ENCODE measurements at places on chromosomes 2 and 18.

DNA sequence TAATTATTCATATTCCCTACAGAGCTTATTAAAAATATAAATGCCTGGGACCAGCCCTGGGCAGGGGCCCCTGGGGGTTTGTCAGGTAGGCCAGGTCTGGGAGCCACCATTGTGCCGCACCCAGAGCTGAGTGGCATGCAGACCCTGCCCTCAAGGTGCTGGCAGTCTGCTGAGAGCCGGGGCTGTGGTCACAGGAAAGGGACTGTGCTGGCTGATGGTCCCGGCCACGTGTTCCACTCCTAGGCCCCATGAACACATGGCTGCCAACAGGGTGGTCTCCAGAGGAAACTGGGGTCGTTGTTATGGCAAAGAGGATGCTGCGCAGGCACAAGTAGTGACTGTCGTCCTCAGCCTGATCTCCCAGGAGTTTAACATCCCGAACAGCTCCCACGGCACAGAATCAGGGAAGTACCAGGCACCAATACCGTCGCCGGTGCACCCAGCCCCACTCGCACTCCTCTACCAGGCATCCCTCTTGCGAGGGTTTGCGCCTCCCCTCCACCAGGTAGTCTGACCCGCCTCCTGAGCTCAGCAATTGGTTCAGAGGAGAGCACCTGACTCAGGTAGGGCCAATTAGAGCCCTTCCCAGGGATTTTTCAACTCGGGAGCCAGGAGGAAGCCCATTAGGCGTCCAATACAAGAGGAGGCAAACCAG is 39.2 kb upstream of the BIN1 start:
- H3K36me3 ChIP-seq = no peaks in the 10 kb centered on the region
- H3K27me3 ChIP-seq = peaks cover 4% of the 10 kb centered on the region
- no peak overlapping the region for H3K27ac ChIP-seq
- H3K4me1 ChIP-seq = no peaks in the 10 kb centered on the region
- no peak overlapping the region for H3K4me3 ChIP-seq
- DNase-seq = no peak

GRCh38 chr2:185984670-185985069 is 246.1 kb downstream of the FSIP2 start:
- H3K27ac ChIP-seq = no peak overlapping the region
- DNase-seq = no peak
- no peaks in the 10 kb centered on the region for H3K36me3 ChIP-seq
- H3K4me1 ChIP-seq = no peaks in the 10 kb centered on the region
- no peak overlapping the region for H3K4me3 ChIP-seq
- no peaks in the 10 kb centered on the region for H3K27me3 ChIP-seq

DNA sequence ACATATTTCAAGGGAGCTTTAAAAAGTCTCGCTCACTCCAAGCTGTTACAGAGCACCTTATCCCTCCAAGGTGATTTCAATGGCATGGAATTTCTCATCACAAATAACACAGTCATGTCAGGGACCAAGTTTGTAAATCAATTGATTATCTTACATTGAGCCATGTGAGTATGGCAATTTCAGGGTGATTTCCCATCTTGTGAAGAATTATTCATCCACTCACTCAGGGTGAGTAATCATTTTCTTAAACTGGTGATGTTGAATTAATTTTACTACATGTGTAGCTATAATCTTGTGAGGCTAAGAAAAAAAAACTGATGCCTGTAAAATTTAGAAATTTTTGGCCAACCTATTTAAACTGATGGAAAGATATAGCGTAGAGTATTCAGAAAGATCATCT is 3.3 kb upstream of the ABCA12 start:
- no peak overlapping the region for H3K4me3 ChIP-seq
- H3K36me3 ChIP-seq = no peaks in the 10 kb centered on the region
- no peak overlapping the region for H3K27ac ChIP-seq
- H3K27me3 ChIP-seq = no peaks in the 10 kb centered on the region
- H3K4me1 ChIP-seq = no peaks in the 10 kb centered on the region
- DNase-seq = no peak

DNA sequence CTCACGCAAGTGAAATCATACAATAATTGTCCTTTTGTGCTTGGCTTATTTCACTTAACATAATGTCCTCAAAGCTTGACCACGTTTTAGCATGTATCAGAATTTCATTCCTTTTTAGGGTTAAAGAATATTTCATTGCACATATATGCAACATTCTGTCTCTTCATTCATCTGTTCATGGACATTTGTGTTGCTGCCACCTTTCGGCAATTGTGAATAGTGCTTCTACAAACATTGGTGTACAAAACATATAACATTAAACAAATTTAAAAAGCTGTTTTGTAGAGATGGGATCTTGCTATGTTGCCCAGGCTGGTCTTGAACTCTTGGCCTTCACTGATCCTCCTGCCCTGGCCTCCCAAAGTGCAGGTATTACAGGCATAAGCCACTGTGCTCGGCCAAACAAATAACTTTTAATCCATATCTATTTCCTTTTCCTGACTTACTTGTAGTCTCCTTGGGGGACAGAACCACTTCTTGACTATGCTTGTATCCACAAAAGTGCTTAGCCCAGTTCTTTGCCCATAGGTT is 209.3 kb downstream of the SLC4A3 start:
- no peaks in the 10 kb centered on the region for H3K4me1 ChIP-seq
- H3K36me3 ChIP-seq = no peaks in the 10 kb centered on the region
- DNase-seq = peak; percentile 30
- no peak overlapping the region for H3K4me3 ChIP-seq
- H3K27ac ChIP-seq = no peak overlapping the region
- H3K27me3 ChIP-seq = 0 out of 2 replicates have a peak, but pooled peaks cover 5% of the 10 kb centered on the region

DNA sequence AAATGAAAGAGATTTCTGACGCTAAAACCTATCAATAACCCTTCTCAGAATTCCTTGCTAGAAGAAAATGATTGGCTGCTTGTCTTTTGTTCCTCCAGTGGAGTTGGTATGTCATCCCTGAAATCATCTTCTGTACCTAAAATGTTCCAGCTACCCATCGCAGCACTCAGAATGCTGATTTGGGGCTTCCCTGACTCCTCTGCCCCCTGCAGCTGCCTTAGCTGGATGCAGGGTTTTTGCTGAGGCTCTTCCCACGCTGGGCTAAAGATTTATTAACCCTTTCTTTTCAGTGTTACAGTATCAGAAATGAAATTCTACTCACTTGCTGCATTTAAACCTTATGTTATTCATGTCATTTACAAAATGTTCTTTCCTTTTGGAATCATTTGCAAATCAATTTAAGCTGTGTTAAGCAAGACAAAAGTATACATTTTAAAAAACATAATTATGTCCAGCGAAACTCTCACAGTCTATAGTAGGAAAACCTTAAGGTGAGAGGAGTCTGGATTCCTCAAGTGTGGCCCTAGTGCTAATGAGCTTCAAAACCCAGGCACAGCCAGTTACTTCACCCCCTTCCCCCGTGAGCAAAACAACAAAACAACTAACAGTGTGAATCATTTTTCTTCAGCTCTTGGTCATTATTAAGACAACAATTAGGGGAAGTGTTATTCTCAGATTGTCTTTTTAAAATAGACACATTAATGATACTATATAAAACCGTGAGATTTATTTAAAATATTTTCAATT is 32.8 kb downstream of the PKP4 start:
- DNase-seq = no peak
- no peak overlapping the region for H3K4me3 ChIP-seq
- H3K36me3 ChIP-seq = no peaks in the 10 kb centered on the region

DNA sequence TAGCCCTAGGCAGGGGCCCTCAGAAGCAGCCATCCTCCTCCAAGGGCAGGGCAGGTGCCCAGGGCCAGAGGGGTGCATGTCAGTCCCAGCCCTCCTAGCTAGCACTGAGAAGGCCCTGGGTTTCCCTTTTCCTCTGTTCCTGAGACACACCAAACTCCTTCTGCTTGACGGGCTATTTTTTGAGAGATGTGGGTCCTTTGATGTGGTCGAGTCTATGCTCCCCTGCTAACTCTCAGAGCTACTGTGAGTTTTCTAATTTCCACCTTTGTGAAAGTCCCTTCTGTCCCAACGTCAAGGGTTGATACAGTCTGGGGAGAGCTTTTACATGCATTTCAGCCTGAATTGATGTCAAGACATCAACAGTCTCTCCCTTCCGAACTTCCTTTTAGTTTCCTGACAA is 51.4 kb downstream of the TRPM8 start:
- no peaks in the 10 kb centered on the region for H3K36me3 ChIP-seq
- H3K4me3 ChIP-seq = no peak overlapping the region
- no peak for DNase-seq

- peaks cover 24% of the 10 kb centered on the region for H3K27me3 ChIP-seq
- no peaks in the 10 kb centered on the region for H3K4me1 ChIP-seq
- no peaks in the 10 kb centered on the region for H3K36me3 ChIP-seq
- no peak overlapping the region for H3K27ac ChIP-seq
- DNase-seq = no peak
- H3K4me3 ChIP-seq = no peak overlapping the region
These were observed 201.9 kb upstream of the APCDD1 start for GRCh38 chr18:10252494-10252893.

DNA sequence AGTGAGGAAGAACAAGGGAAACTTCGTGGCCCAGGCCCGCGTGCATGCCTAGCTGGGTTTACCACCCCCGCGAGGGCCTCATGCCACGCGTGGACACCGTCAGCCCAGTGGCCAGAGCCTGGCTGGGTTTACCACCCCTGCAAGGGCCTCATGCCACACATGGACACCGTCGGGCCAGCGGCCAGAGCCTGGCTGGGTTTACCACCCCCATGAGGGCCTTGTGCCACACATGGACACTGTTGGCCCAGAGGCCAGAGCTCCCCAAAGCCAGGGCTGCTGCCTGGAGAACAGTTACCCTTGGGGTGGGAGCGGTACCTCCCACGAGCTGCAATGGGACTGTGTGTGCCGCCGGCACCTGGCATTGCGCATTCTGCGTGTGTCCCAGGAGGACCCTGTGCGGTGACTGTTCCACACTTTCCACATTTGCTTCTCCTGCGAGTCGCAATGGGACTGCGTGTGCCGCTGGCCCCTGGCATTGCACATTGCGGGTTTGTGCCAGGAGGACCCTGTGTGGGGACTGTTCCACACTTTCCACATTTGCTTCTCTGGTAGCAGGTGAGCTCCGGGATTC is 105.6 kb upstream of the CTDP1 start:
- H3K4me3 ChIP-seq = no peak overlapping the region
- DNase-seq = no peak
- peaks cover 66% of the 10 kb centered on the region for H3K27me3 ChIP-seq
- no peaks in the 10 kb centered on the region for H3K4me1 ChIP-seq

Data from K562 (cell line).